ENCODE measurements at places on chromosomes 4 and X. TPM values are rescaled to one million over a fixed set of nuclear protein-coding genes. Genes with fewer than 3 reads are reported as not detected.

Gene CXCL3
- 0.41 TPM for total RNA-seq

Gene UGT2B15
- total RNA-seq = not detected

GRCh38 chr4:80336582-80336981 lies 1.1 kb downstream of the CFAP299 start:
- peak; percentile 11 for DNase-seq

- no peak for DNase-seq
These were observed 76.7 kb upstream of the DRD5 start for GRCh38 chr4:9704551-9705332.

Gene ELF4
- total RNA-seq = 0.41 TPM

- DNase-seq = no peak
These were observed 56.7 kb upstream of the COL25A1 start for GRCh38 chr4:109359040-109359646.

Gene INPP4B
- 8.2 TPM for total RNA-seq

DNA sequence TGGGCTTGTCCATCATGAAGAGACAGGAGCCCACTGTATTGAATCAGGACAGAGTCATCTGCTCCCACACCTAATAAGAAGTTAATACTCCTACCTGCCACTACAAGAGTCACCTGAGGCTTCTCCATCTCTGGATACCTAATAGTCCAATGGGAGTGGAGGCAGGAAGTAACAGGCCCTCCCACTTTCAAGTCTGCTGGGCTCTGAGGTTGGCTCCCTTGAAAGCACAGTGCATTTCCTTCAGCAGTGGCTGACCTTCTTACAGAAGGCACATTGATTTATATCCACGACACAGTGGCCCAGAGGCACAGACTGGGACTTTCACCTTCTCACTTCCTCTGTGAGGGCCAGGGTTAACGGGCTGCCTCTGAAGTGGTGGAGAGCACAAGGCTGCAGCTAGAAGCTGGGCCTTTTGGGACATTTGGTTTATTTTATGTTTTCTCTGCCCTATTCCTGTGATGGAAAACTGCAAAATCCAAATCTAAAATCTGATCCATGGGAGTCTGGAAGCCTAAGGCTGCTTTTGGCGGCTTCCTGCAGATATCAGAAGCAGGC lies 38.1 kb downstream of the FRG2 start:
- DNase-seq = no peak

Gene RNF212
- total RNA-seq = 3.3 TPM

GRCh38 chrX:108439426-108439942 lies at the start of gene COL4A5:
Gene COL4A5 (plus strand): TSS chrX:108439838. CDS start chrX:108440126, 288 bp downstream.
- peak; percentile 2 for DNase-seq

- DNase-seq = no peak
These were observed 32.9 kb downstream of the LAMTOR3 start for GRCh38 chr4:99861120-99861905.

GRCh38 chr4:52714597-52715254 lies 36.5 kb downstream of the ERVMER34-1 start:
- DNase-seq = no peak

GRCh38 chr4:138804711-138805110 lies 210.9 kb upstream of the NOCT start:
- DNase-seq = no peak

Gene TMEM131L
- total RNA-seq = 42.4 TPM

DNA sequence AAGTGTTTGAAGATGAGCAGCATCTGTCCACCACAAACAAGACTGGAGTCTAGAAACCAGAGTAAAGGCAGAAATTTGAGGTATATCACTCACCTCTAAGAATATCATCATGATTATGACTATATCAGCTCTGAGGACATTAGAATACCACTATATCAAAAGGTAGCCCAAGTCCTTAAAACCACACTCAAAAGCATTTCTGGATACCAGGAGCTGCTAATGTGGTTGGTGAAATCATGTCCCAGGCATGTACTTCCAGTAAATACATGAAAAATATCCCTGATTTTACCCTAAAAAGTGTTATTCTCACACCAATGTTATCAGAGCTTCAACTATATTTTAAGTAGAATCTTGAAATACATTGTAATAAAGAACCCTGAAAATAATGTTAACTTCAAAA lies 136.3 kb upstream of the SMAD1 start:
- DNase-seq = no peak

- DNase-seq = no peak
These were observed 99.4 kb upstream of the STK26 start for GRCh38 chrX:131923614-131924250.

GRCh38 chr4:126238013-126238412 lies 923.3 kb downstream of the FAT4 start:
- DNase-seq = no peak

Gene EGF
- under 0.01 TPM for total RNA-seq

Gene CRMP1
- 624 TPM for total RNA-seq

Gene DDIT4L
- 0.41 TPM for total RNA-seq

DNA sequence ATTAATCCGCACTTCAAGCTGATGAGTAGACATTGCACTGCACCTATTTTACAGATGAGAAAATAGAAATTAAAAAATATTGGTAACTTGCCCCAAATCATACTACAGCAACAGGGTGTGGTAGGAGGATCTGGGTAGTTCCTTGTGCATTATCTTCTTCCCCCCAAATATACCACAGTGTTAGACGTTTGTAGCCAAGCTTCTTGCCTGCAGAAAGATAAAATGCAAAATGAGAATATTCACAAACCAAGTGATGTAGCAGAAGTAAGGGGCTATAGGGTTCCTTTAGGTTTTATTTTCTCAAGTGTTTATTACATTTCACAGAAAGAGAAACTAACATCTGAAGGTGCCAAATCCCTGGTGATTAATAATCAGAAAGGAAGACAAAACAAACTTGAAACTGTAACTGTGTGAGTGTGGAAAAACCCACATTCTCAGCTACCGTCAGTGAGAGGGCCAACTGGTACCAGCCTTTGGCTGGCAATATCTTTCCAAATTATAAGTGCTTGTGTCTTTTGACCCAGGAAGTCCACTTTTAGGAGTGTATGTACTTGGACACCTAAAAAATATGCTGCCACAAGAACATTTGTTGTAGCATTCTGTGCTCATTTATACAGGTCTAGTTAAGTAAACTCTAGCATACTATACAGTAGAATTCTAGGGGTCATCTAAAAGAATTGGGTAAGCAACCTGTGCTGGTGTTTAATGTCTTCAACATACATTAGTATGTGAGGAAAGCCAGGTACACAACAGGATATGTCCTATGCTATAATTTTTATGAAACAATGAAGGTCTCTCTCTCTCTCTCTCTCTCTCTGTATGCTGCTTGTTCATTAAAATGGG lies 6.7 kb upstream of the CD38 start:
- DNase-seq = no peak

DNA sequence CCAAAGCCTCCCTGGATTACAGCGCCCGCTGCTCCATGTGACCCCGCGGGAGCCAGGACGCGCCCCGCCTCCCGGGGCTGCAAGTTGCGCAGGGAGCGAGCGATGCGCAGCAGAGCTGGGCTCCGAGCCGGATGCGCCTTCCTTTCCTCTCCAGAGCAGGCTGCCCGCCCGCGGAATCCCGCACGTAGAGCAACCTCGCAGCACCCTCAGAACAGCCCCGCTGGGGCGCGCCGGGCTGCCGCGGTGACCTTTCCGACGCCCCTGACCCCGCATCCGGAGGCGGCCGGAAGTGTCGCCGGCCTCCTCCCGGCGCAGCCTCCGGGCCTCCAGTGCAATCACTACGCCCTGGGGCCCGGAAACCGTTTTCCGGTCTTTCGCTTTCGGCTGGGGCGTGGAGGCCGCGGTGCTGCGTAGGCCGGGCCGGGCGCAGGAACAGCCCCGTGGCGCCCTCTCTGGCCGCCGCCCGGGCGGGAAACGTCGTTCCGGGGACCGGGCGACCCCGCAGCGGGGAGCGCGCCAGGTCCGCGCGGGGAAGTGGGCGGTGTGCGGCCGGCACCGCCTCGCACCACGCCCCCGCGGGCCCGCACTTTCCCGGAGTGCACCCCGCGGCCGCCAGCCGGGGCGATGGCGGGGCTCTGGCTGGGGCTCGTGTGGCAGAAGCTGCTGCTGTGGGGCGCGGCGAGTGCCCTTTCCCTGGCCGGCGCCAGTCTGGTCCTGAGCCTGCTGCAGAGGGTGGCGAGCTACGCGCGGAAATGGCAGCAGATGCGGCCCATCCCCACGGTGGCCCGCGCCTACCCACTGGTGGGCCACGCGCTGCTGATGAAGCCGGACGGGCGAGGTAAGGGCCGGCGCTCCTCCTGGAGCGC lies at the start of gene CYP4V2:
Gene CYP4V2, plus strand, starts transcription at position 368 of the 866 bp plus-strand sequence. Its CDS starts 257 bp downstream, at position 625.
- peak; percentile 77 for DNase-seq

DNA sequence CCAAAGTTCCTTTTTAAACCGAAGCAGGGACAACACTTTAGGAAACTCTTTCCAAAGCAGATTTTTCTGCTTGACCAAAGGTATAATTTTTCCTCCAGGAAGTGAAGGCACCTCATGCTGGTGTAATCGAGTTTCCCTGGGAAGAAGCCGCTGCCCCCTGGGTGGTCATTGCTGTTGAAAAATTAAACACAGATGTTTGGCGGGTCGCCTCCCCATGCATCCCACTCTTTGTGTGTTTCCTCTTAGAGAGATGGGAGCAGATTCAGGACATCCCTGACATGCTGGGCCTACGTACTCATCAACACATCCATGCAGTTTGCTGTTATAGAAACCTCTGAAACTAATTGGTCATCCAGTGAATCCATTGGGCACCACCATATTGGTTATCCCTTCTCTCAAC lies 179.2 kb upstream of the HCCS start:
- no peak for DNase-seq

Gene NRK
- total RNA-seq = under 0.01 TPM

DNA sequence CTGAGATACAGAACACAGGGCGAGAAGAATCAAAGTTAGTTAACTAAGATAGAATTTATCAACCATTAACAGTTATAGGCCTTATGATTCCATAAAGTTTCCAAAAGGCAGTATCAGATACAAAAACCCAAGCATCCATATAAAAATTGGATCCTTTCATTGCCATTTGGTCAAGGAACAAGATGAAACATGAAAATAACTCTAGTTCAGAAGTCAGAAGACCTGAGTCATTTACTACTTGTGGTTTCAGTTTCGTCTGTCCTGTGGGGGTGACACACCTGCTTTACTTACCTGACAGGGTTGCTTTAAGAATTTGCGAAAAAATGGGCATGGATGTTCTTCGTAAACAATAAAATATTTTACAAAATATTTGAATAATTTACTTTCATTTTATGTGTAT lies 130.8 kb downstream of the ANAPC10 start:
- no peak for DNase-seq

DNA sequence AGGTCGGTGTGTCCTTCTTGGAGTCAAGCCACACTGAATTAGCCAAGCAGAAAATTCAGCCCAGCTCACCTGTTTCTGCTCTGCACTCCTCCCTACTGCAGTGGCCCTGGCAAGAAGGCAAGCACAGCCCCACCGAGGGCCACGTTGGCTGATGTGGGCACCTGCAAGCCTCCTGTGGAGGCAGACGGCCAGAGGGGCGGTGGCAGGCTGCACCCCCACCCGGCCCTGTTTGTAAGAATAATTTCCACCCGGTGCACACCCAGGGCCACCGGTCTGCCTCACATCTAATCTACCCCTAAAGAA lies 18.8 kb downstream of the PPP2R2C start:
- no peak for DNase-seq

Gene CPZ
- 2.9 TPM for total RNA-seq

- no peak for DNase-seq
These were observed 961.0 kb downstream of the PCDH18 start for GRCh38 chr4:136571315-136571714.

DNA sequence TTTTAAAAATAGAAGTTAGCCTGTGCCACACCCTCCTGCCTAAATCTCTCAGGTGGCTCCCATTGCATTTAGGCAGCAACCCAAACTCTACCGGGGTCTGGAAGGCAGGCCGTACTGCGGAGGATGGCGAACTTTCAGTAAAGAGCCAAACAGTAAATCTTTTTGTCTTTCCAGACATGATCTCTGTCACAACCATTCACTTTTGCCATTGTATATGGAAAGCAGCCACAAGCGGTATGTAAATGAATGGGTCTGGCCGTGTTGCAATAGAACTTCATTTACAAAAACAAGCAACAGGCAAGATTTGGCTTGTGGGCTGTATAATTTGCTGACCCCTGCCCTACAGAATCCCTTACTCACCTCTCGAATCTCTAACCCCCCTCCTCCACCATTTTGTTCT lies 3.3 kb downstream of the RADX start:
- DNase-seq = no peak

- DNase-seq = no peak
These were observed 1722.9 kb upstream of the AGA start for GRCh38 chr4:179165000-179165738.

DNA sequence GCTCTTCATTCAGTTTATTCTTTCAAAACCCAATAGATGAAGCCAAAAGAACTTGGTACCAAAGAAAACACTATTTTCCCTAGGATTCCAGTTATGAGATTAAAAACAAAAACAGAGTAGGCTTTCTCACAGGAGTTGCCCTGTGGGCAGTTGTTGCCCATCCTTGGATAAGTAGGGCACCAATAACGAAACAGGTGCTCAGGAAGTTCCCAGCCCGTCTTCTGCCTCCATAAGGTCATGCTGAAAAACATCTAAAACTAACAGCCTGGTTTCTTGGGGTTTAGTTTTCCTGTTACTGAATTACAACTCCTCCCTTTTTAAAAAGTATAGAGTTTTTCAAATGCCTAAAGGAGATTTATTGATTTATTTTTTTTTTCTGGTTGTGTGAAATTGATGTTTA lies 14.7 kb downstream of the TSPAN5 start:
- no peak for DNase-seq

DNA sequence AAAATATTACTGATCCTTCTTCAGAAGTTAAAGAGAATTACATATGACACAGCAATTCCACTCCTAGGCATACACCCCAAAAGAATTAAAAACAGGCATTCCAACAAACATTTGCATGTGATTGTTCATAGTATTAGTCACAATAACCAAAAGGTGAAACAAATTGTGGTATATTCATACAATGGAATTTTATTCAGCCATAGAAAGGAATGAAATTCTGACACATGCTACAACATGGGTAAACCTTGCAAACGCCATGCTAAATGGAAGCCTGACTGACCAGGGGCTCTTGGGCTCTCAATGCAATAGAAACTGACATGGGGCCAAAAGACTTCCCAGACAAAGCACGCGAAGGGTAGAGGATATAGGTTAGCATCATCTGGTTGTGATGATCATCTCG lies 62.1 kb upstream of the S100G start:
- DNase-seq = no peak

DNA sequence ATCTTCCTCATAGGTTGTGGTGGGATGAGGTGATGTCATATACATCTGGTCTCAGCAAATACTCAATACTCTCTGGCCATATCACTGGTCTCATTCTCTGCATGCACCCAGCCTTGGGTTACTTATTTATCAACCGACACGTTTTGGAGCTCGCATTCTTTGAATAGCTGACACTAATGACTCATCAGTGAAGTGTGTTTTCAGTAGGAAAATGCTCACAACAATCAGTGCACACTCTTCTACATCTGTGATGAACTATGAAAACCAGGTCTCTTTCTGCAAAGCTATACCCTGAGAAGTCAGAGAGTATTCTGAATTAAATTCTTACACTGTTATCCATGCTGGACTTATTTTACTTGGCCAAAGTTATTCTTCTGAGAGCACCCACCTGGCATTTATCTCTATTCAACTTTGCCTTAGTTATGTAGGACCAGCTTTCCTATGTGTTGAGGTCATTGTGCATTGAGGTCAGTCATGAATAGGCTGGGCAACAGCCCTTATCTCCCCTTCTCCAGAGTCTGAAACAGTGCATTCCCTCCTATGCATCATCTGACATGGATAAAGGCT lies 58.7 kb upstream of the DHX15 start:
- DNase-seq = no peak

GRCh38 chr4:1771555-1772305 lies 21.4 kb upstream of the FGFR3 start:
- no peak for DNase-seq

All from frontal cortex (tissue), 4 donors.